NCI-H510A treated with DMSO at 0.1 percent for 48 hours (cell line): ENCODE measurements at places on chromosomes 5 and 9.

DNA sequence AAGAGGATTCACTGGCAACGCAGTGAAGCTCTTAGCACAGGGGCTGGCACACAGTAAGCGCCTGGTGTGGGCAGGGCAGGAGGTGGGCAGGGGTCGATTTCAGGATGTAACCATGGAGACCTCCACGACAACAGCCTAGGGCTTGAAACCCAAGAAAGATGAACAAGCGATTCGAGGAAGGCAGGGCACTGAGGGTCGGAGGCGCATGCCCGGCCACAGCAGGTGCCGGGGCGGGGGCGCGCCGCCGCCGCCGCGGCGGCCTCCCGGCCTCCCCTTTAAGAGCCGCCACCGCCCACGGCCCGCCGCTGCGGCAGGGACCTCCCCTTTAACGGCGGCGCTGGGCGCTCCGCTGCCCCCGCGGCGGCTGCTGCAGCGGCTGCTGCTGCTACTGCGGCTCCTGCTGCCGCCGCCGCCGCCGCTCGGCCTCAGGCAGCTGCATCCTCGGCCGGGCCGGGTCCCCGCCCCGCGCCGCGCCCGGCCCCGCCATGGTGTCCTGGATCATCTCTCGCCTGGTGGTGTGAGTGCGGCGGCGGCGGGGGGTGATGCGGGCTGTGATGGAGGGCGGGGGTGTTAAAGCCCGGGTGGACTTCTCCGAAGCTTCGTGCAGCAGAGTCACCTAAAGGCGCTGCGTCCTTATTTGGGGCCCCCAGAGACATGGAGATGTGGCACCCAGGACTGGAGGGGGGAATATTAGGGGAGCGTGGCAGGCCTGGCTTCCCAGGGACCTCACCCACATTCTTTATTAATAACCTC is at the start of gene REEP2:
TSS of gene REEP2 (plus strand) at position 334 of the 753 bp plus-strand sequence. CDS start at position 486, 152 bp downstream.
- DNase-seq, result peak; percentile 8

DNA sequence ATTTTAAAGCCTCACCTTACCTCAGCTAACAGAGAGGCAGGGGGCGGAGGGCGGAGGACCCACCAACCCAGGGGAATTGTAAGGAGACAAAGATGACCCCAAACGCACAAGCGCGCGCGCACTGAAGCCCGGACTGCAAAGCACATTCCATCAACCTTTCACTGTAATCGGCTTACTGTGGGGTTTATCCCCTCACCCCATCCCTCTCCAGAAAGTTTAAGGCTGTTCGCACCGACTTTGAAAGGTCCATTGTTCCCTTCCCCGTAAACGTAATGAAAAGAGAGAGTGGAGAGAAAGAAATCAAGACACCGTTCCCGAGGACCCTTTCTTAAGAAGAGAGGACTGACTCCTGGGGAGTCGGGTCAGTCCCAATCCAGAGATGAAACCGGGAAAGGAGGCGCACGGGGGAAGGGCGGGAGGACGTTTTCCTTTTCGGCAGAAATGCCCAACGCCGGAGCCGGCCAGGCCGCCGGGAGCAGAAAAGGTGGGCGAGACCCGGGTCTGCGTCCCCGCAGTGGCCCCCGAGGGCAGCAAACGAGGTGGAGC is 464 bp downstream of the CEMIP2 start:
- no peak for DNase-seq

GRCh38 chr9:124590889-124591641 is 83.9 kb upstream of the NR5A1 start:
- no peak for DNase-seq

- DNase-seq, result no peak
Observed at GRCh38 chr5:110630350-110630749, 96.1 kb downstream of the TMEM232 start.

- no peak for DNase-seq
Observed at GRCh38 chr9:133858771-133859170, 120.6 kb upstream of the SARDH start.

- DNase-seq, result no peak
Observed at GRCh38 chr5:12845549-12846159, 941.4 kb upstream of the CTNND2 start.

- no peak for DNase-seq
Observed at GRCh38 chr5:123819386-123819785, 307.4 kb downstream of the CSNK1G3 start.

DNA sequence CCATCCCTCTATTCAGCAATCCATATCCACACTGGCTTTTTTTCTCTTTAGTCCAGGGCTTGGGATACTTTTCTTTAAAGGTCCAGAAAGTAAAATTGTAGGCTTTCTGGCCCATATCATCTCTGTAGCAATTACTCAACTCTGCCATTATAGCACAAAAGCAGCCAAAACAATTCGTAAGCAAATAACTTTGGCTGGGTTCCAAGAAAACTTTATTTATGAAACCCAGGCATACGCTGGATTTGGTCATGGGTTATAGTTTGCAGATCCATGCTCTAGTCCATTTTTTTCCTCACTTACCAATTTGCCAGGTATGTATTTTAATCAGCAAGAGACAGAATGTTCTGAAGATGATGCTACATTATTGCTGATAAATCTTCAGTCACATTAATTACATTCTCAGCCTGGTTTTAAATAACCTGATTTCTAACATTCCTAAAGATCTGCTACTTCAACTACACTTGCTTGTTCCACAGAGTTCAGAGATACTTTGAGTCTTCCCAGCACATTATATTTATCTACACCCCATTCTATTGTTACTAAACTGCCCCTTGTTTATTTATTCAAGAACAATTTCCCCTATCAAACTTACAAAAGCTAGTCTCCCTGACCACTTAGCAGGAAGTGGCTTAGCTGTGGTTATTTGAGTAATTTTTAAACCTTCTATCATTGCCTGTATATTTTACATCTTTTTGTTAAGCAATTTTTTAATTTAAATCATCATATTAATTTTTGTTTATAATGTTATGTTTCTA is 161.0 kb downstream of the ISL1 start:
- no peak for DNase-seq

GRCh38 chr9:81479573-81479972 is 209.8 kb downstream of the TLE1 start:
- DNase-seq, result peak; percentile 8

DNA sequence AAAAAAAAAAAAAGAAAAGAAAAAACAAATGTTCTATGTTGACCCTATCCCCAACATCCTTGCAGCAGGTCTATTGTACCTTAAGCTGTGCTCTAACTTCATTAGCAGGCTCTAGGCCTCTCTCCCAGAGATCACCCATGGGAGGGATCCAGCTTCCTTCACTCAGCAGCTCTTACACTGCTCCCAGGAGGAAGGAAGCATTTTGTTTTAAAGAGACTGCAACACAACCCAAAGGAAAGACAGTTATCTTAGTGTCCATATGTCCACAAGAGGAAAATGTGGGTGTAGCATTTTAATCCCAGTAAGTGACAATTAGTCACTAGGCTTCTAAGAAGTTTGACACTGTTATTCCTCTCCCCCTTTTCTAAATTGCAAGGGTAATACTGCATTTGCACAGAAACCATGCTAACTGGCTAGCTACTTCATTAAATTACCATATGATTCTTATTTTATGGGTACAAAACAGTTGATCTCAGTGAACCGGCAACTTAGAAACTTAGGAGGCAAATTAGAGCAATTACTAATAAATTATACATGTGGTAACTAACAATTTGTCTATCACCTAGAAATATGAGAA is 58.8 kb downstream of the MARCHF3 start:
- no peak for DNase-seq

- DNase-seq, result peak; percentile 57
Observed at GRCh38 chr9:86282979-86283535, 719 bp upstream of the ISCA1 start.

GRCh38 chr9:69637193-69637816 is 34.9 kb downstream of the APBA1 start:
- no peak for DNase-seq

DNA sequence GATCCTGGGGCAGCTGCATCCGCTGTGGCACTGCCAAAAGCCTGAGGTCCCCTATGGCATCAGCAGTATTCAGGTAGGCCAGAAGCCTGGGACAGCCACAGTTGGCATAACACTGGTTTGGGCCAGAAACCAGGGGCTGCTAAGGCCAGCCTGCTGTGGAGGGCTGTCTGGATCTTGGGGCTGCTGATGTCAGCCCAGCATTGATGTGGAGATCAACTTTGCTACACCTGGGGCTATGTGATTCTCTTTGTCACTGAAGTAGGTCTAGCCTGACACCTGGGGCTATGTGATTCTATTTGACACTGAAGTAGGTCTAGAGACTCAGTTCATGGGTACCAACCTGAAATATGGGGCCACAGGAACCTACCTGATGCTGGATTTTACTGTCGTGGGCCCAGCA is 411.5 kb downstream of the RASEF start:
- no peak for DNase-seq

- DNase-seq, result no peak
Observed at GRCh38 chr5:68046445-68046844, 169.1 kb upstream of the PIK3R1 start.

- DNase-seq, result no peak
Observed at GRCh38 chr9:106069241-106069640, 374.9 kb downstream of the TMEM38B start.

DNA sequence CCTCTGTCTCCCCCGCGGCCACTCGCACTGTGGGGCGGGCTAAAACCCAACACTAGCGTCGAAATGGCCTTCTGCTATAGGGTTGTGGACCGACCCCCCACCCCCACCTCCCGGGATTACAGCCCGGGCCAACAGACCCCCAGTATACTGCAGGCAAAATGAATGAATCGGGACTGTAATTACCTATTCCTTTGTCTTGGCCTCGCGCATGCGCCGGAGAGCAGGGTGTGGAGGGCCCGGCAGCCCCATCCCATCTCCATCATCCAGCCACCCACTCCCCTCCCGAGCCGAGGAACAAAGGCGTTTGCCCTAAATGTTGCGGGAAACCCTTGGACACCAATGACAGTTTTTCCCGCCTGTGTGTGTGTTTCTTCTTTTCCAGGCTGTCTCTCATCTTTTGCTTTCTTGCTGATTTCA is 1.6 kb downstream of the BASP1 start:
- DNase-seq, result no peak

- DNase-seq, result no peak
Observed at GRCh38 chr5:72494623-72495124, 12.5 kb downstream of the ZNF366 start.

DNA sequence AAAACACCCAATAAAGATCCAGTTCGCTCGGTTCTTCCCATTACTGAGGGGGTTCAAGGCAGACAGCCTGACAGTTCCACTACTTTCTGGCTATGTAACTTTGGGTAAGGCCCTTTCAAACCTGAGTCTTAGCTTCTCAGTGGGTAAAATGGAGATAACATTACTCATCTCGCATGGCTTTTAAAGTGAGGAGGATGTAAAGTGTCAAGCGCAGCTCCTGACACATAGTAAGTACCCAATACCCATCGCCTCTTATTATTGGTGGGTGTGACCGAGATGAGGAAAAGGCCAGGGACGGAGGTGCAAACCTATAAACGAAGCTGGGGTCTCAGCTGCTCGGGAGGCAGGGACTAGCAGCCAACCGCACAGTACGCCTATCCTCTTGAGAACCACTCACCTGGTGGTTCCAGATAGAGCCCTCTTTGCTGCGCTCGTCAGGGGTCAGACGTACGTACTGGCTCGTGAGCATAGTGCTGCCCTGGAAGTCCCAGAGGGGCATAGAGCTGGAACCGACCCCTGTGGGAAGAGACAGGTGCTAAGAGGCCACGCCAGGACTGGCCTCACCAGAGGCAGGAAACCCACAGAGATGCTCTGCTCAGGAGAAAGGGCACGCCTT is 584 bp downstream of the LMAN2 start:
- no peak for DNase-seq

DNA sequence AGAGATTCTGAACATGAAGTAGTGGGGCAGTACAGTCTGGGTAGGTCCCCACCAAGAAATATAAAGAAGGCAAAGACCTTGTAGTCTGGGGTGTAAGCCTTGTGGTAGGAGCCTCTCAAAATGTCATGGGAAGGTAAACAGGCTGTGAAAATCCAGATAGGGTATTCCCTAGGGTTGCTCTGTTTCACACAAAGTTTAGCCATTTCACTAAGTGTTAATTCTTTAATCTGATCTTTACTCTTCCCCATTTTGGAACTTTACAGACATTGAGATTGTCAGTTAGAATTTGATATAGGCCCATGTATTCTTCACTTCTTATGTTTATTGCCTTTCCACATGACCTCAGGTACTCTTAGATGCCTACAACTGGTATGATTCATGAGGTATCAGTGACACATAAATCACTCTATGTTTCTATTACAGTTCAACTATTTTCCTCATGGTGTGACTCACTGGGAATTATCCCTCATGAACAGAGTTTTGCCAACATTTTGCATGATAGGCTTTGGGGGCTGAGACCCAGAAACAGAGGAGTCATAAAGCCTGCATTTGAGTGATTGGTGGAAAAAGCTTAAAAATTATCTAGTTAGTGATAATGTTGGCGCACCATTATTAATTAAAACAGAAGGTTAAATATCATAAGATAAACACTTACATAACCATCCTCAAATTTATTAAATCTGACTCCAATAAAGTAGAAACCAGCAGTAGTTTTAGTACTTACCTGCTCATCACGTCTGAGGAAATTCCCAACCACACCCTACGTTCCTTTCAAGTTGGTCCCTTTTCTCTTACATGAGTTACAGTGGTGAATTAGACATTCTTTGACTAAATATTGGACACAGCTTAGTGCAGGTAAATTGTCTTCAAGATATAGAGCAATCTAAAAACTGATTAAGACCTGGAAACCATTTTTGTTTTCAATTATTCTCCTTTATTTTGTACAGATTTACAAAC is 399.8 kb upstream of the MEF2C start:
- DNase-seq, result no peak

DNA sequence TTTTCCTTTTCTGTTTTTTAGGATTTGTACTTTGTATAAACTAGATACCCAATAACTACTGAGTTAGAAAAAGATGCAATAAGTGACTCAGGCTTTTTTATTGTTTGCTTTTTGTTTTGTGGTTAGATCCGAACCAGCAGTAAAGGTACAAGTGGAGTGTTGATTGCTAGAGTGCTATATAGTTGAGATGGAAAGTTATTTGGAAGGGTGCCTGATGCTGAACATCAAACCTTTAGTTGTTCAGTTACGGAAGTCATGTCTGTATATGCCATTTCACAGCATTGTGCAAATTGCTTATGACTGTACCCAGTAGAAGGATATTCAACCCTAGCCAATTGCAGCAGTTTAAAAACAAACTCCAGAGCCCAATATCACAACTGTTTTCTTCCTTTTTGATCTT is 285.1 kb downstream of the MAT2B start:
- no peak for DNase-seq

DNA sequence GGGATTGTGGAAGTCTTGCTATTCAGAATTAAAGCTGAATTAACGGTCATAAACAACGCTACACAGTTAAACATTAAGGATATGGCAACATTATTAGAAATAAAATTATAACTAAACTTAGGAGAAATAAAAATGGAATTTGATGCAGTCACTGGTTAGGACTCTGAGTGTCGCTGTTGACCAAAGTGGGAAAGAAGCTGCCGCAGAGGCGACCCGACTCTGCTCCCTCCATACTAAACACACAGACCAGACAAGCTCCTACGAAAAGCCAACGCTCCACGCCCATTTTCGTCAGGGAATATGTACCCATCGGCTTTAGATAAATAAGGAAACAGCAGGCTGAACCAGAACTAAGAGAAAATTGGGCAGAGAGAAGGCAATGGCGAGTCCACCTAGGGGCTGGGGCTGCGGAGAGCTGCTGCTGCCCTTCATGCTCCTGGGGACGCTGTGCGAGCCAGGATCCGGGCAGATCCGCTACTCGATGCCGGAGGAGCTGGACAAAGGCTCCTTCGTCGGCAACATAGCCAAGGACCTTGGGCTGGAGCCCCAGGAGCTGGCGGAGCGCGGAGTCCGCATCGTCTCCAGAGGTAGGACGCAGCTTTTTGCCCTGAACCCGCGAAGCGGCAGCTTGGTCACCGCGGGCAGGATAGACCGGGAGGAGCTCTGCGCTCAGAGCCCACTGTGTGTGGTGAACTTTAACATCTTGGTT is at the start of gene PCDHGA5:
TSS of gene PCDHGA5 (plus strand) at position 211 of the 709 bp plus-strand sequence. CDS start at position 380, 169 bp downstream.
- DNase-seq, result no peak
